ENCODE measurements at places on chromosomes 2 and 18. TPM values are rescaled to one million over a fixed set of nuclear protein-coding genes. Genes with fewer than 3 reads are reported as not detected.

The UGGT1 gene
- total RNA-seq: 43.0 TPM

The C1QL2 gene
- not detected for total RNA-seq

The PROKR1 gene
- 0.73 TPM for total RNA-seq

DNA sequence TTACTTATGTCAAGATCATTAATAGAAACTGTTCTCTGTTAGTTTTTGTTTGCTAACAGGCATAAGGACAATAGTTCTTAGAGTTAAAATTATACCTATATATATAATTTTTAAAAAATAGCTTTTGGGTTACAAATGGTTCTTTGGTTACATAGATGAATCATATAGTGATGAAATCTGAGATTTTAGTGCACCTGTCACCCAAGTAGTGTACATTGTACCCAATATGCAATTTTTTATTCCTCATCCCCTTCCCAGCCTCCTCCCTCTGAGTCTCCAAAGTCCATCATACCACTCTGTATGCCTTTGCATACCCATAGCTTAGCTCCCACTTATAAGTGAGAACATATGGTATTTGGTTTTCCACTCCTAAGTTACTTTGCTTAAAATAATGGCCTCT is 26.4 kb downstream of the SLC4A1AP start:
- DNase-seq: no peak

DNA sequence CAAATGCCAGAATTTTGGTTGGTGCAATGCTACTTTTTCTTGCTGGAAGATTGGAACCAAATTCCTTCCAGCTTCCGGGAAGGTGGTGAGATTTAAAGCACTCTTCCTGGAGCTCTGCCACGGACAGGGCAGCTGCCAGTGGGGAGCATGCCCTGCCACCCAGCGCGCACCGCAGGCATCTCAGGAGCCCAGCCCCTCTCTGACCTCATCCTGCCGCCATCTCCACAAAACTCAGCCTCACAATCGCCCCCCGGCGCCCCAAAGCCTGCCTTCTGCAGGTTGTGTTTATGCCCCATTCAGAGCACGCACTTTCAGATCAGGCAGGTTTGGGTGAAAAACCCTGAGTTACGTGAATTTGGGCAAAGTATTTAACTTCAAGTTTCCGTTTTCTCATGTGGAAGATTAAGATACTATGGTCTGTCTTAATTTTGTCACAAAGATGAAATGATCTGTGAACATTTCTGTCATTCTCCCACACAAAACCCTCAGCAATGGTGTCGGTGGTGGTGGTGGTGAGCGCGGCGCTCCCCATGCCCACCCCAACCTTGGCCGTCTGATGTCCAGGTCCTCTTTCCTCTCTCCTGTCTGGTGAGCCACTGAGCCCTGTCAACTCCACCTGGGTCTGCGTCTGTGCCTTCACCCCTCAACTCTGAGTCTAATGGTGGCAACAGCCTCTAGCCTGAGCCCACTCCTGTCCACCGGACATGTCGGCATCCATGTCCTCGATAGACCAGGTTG is 282.8 kb upstream of the SALL3 start:
- no peak for DNase-seq

GRCh38 chr2:203689426-203690116 is 16.9 kb upstream of the CD28 start:
- DNase-seq: no peak

- no peak for DNase-seq
These were observed 317.6 kb downstream of the LNPK start for GRCh38 chr2:175684466-175684865.

DNA sequence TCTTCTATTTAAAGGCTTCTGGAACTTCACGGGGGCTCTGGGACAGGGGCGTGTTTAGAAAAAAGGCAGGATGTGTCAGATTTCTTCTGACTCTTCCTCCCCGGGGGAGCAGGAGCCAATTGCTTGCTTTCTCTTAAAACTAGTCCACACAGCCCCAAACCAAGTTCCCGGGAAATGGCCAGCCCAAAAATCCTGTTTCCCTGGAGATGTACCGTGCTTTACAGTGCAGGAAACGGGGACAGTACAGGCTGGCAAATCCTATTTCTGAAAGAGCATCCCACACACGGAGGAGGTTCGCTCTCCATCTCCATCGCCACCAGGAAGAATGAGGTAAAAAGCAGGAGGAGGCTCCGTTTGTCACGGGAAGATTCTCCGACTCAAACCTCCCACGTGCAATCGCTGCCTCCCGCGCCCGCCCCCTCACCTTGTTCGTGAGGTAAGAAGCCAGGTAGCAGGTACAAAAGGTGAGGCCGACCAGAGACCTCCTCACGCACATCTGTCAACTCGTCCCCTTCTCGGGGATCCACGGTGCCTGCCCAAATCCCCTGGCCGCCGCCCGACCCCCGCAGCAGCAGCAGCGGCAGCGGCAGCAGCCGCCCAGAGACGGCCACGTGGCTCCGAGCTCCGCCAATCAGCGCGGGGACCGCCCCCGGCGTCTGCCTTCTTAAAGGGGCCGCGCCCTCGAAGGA is 15.6 kb upstream of the RIOK3 start:
- DNase-seq: peak; percentile 88

- no peak for DNase-seq
These were observed 214.6 kb upstream of the LRRTM1 start for GRCh38 chr2:80519121-80519643.

The IL36A gene
- not detected for total RNA-seq
